ENCODE measurements at places on chromosomes 2 and 18.

DNA sequence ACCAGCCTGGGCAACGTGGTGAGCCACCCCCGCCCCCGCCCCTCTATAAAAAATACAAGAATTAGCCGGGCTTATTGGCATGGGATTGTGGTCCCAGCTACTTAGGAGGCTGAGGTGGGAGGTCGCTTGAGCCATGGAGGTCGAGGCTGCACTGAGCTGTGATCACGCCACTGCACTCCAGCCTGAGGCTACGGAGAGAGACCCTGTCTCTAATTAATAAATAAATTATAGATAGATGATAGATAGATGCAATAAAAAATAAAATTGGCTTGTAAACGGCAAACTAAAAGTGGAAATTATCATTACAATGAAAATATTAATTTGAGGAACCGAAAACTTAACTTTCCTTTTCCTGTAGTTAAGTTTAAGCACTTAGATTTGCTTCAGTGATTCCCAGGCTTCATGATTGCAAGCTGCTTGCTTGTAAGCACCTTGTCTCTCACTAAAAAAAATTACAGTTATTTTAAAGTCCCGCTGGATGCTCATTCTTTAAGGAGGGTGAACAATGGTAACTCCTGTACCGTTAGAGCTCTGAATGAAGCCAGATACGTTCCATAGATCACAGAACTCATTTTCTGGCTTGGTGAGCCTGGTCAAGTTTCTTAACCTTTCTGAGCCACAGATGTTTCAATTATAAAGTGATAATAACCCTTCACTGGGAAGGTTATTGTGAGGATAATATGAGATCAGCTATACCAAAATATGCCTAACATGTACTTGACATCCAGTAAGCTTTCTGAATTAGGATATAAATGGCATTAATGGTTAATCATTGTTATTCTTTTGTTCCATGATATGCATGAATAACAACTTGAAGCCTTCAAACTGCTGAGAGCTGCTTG lies 9.3 kb upstream of the NARS1 start:
- no peak for DNase-seq

DNA sequence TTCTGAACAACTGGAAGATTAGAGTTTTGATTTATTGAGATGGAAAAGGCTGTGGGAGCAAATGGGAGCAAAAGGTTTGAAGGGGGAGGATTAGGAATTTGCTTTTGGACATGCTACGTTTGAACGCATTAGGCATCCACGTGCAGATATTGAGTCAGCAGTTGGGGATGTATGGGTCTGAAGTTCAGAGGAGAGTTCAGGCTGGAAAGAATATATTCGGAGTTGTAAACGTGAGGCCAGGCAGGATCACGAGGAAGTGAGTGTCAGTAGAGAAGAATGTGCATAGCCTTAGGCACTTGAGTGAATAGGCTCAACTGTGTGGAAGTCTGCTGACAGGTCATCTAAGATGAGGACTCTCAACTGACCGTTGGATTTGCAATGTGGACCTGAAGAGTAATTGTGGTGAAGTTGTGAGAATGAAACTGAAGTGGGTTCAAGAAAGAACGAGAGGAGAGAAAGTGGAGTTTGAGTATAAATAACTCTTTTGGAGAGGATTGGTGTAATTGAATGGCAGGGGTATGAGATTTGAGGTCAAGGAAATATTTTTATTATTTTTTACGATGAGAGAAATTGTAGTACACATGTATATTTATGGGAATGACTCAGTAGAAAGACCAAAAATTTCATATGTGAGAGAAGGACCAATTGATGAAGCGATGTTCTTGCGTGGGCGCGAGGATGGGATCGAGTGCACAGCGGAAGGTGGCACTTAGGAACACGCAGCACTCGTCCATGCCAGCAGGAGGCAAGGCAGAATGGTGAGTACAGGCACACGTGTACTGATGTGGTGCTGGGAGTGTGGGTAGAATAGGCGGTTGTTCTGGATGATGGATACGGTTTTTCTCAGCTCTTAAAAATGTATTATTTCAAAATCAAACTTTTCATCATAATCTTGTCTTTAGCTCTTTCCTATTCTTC lies 40.5 kb upstream of the POLE4 start:
- DNase-seq = peak; percentile 22

DNA sequence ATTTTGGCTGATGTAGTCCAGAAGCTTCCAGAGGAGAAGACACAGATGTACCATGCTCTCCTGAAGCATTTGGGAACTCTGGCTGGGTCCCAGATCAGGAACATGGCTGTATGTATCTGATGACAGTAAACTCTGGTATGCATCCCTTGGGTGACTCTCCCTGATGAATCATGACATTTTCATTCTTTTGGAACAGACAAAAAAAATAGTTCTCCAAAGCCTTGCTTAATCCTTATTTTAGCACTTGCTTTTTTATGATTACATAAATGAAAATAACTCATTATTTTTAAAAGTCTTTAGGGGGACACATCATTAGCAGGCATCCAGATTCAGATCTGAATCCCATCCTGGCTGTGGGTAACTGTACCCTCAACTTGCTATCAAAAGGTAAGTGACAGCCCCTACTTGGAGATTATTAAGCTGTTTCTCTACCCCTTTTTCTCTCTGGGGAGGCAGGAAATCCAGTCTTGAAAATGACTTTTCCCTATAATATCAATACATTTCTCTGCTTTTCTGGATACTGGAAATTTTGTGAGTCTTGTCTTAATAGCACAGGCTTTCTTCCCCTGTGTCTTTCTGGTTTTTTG lies 23.3 kb downstream of the AOX1 start:
- DNase-seq = no peak

- no peak for DNase-seq
Measured at GRCh38 chr2:146158072-146158674, 1638.3 kb upstream of the ZEB2 start.

GRCh38 chr18:64149916-64150438 lies 1.1 kb upstream of the LINC00305 start:
- no peak for DNase-seq

DNA sequence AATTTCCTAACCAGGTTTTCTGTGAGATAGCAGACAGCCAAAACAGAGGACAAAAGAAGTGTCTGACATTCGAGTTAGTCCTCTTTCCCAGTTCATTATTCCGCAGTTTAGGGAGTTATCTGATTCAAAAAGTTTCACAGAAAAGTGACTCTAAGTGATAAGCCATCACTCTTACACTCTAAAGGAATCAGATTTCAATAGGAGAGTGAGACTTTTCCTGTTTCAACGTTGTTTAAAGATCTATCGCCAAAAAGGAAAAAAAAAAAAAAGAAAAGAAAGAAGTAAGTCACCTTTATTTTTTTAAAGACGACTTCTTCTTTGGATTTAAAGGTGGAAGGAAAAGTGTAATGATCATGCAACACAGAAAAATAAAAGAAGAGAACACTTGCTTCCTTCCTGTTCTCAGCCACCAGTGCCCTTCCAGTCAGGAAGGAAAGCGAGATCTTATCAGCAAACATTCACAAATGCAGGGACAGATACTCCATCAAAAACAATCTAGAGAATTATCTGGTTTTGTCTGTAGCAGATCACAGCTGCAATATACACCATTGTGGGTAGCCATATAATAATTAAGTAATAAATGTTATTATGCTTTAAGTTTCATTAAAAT lies 49.8 kb downstream of the TFPI start:
- DNase-seq = no peak

DNA sequence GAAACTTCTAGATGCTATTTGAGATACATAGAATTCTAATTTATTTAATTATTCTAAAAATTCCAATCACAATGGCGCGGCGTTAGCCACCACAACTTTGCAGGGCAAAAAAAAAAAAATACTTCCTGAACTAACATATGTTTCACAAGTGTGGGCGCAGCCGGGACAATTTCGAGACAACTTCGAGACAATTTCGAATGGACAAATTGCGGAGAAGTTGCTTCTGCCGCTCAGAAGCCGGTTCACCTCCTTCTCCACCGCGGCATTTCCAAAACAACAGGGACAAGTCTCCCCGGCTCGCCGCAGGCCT lies 842 bp downstream of the PAX3 start:
- DNase-seq = peak; percentile 41

- no peak for DNase-seq
Measured at GRCh38 chr2:120937686-120938044, 202.0 kb downstream of the GLI2 start.

GRCh38 chr2:191249156-191249813 lies 4.1 kb downstream of the MYO1B start:
- no peak for DNase-seq

DNA sequence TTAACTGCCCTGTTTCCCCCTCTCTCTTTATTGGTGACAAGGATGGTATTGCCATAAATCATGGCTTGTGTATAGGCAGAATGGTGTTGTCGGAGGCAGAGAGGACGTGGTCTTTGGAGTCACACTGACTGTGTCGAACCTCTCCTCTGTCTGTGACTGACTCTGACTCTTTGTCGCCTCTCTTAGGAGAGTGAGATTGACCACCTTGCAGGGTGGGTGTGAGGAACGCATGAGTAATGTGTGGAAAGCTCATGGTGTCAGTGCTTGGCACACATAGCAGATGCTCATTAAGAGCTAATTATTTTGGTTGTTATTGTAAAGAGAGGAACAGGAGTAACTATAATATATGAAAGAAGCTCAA lies 145.6 kb downstream of the TTC27 start:
- DNase-seq = no peak

All from NB4 (cell line).